ENCODE measurements at places on chromosomes 11 and 22.

DNA sequence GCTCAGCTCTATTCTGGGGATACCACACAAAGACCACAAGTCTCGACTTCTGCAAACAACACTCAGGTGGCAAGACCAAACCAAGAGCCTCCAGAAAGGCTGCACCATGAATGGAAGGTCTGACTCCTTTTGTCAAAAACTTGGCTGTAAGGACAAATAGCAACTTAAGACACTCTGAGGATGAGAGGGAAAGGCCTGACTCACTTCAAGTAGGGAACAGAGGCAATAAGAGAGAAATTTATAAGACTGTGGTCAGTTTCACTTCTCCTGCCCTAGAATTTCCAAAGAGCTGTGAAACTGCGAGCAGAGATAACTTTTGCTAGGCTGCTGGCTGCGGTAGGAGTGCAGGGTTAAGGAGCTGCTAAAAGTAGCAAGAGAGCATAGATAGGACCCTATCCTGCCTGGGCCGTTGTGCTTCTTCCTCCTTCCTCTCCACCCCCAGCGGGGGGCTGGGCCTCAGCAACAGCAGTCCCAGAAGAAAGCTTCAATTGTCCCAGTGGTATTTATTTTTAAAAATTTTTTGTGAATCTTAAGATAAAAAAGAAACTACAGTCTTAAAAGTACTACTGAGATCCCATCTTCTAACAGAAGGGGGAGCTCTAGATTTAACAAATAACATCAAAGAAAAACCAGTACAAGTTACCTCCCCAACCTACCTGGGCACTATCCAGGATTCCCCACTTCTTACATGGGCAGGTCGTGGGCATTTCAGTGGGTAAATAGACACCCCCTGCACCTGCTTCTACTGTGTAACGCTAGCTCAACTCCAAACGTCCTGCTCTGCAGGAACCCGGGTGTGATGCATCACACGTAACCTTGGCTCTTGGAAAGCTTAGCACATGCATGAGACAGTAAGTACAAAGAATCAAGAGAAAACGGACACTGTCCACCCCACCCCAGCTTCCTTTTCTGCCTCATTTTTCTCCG is 66.4 kb downstream of the SGSM3 start:
- no peak for DNase-seq

DNA sequence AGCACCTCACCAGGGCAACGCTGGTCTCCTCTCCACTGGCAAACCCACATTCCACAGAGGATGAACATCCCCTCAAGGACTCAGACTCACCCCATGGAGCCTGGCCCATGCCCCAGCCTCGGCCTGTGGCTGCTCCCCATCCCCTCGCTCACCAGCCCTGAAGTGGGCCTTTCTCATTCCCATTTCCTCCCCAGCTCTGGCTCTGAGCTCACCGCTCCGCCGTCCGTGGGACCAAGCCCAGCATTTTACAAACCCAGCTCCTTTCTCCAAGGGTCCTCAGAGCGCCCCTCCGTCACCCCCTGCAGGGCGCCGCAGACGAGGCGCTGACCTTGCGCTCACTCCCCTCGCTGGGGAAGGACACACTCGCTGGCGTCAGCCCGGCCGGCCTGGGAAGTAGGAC is 6.9 kb upstream of the IGF2 start:
- DNase-seq: no peak

- no peak for DNase-seq
These were observed 530.5 kb upstream of the CCDC90B start for GRCh38 chr11:83816572-83817187.

- DNase-seq: no peak
These were observed 185.3 kb upstream of the ISX start for GRCh38 chr22:34880662-34881061.

- no peak for DNase-seq
These were observed 21.7 kb downstream of the CAVIN3 start for GRCh38 chr11:6298605-6299004.

GRCh38 chr11:85021058-85021457 is 606.1 kb downstream of the DLG2 start:
- no peak for DNase-seq

All from effector CD4-positive, alpha-beta T cell (primary cell).